Heart right ventricle (tissue), 16 donors: ENCODE measurements at places on chromosomes 7 and 10. TPM values are rescaled to one million over a fixed set of nuclear protein-coding genes. Genes with fewer than 3 reads are reported as not detected.

DNA sequence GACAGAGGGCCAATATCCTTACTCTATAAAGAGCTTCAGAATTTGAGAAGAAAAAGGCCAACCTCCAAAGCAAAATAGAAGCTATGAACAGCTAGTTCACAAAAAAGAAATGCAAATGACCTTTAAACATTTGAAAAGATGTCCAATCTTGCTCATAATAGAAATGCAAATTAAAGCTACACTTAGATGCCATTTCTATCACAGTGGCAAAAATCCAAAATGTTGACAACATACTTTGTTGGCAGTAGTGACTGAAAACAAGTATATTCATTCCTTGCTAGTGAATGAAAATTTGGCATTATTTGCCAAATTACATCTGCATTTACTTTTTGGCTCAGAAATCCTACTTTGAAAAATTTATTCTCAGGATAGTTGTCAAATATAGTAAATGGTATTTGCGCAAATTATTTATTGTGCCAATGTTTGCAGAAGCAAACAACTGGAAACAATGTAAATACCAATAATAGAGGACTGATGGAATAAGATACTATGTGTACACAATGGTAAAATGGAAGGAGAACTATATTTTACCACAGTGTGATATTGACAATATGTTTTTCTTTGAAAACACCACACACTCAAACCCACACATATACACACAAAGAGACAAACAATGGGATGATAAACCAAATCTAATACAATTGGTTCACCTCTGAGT is 9.4 kb downstream of the TMEM106B start:
- no peaks in the 10 kb centered on the region for H3K36me3 ChIP-seq
- no peak overlapping the region for H3K27ac ChIP-seq
- no peak for DNase-seq
- no peaks in the 10 kb centered on the region for H3K4me1 ChIP-seq
- H3K27me3 ChIP-seq: no peaks in the 10 kb centered on the region
- no peak overlapping the region for H3K4me3 ChIP-seq

- H3K27me3 ChIP-seq: no peaks in the 10 kb centered on the region
- H3K4me1 ChIP-seq: no peaks in the 10 kb centered on the region
- H3K27ac ChIP-seq: no peak overlapping the region
- DNase-seq: no peak
- H3K36me3 ChIP-seq: no peaks in the 10 kb centered on the region
Observed at GRCh38 chr7:21651697-21652096, 108.9 kb downstream of the DNAH11 start.

DNA sequence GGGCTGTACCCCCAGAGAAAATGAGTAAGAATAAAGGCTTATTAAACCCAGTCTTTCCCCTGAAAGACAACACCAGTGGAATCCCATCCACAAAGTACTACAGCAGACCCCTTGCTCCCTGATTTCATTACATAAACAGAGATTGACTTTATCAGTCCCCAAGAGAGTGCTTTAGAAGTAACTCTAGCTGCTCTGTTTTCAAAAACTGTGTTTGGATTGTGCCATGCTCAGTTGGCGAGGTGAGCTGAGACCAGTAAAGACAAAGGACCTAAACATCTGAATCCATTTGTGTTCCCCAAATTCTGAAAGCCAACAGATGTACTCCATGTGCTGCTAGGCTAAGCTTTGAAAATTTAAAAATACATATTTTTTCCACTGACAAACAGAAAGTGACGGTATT is 127.0 kb downstream of the ATE1 start:
- H3K27me3 ChIP-seq: no peaks in the 10 kb centered on the region
- no peak overlapping the region for H3K4me3 ChIP-seq
- H3K27ac ChIP-seq: no peak overlapping the region
- H3K4me1 ChIP-seq: no peaks in the 10 kb centered on the region

The OR2A1 gene
- polyA plus RNA-seq: 0.01 TPM
